ENCODE measurements at places on chromosomes 7 and 10.

DNA sequence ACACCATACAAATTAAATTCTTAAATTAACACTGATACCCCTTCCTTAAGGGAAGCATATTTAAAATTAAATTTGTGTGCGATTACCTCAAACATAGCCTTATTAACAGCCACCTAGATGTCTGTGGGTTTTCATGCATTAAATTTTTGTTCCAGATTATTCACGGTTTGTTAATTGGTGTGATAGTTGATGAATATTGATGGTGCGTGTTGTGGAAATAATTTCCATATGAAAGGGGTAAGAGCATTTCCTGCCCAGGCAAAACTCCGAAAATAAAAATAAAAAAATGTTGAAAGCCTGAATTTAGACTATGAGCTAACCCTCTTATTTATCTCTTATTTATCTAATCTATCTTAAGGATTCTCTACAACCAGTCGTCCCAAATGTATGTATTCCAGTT is 679.3 kb upstream of the CELF2 start:
- DNase-seq, result no peak

- no peak for DNase-seq
Measured at GRCh38 chr7:81605493-81605892, 164.4 kb downstream of the HGF start.

GRCh38 chr10:111885046-111885445 is 298.5 kb downstream of the GPAM start:
- no peak for DNase-seq

- no peak for DNase-seq
Measured at GRCh38 chr7:135857519-135858274, 109.1 kb upstream of the FAM180A start.

- no peak for DNase-seq
Measured at GRCh38 chr10:129825826-129826225, 138.2 kb downstream of the EBF3 start.

DNA sequence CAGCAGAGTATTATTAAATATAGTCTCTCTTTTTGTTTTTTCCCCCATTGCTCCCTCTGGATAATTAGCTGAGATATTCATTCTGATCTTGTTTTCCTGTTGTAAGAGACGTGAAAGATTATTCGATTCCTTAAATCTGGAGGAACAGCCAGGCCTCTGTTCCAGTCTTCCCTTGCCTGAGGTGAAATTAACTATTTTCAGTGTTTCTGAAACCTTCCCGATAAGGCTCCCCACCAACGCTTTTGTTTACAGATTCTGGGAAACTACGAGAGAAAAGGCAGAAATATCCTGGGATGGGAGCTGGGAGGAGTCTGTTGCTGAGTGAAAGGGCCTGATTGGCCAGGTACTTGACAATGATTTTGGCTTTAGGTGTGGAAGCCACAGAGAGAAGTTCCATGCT is 63.6 kb upstream of the AGR3 start:
- DNase-seq, result no peak

DNA sequence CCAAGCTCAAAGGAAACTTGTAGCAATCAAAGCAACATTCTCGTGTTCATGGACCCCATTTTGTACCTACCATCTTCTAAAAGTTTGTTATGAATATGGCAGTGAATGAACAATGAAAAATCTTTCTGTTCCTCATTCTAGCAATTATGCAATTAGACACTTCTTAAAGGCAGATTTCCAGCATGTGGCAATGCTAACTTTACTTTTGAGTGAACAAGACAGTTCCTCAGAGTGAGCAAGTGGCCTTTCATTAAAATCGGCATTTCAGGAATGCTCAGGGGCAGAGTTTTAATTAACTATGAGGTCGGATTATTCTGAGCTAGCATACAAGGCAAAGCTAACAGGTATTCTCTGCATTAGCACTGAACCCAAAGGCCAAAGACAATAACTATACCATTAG is 48.4 kb upstream of the NFE2L3 start:
- no peak for DNase-seq

- DNase-seq, result no peak
Measured at GRCh38 chr7:151361193-151361959, 19.8 kb downstream of the NUB1 start.

DNA sequence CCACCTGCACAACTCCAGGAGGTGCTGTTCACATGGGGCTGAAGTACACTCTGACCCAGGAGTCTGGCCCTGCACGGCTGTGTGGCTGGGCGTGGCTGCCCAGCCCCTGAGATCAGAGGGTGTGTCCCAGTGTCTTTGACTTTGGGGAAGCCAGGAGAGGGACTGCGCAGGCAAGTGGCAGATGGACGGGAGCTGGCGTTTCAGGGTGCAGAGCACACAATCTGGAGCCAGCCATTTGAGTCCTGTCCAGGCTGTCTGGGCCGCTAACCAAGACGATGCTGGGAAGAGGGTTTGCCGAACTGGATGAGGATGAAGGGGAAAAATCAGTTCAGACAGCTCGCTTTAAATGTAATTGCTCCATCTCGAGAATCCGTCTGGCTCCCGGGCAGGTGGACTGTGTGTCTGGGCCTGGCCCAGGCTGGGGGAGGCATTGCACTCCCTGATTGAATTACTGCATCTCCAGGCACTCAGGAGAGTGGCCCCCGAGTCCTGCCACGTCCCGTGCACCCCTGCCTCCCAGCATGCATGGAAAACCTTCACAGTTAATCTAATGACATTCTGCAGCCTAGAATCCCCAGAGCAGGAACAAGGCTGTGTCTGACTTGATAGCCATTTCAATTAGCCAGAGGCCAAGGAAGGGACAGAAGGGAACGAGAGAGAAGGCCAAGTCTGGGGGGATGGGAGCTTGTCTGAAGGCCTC is 120.8 kb upstream of the NANOS1 start:
- no peak for DNase-seq

DNA sequence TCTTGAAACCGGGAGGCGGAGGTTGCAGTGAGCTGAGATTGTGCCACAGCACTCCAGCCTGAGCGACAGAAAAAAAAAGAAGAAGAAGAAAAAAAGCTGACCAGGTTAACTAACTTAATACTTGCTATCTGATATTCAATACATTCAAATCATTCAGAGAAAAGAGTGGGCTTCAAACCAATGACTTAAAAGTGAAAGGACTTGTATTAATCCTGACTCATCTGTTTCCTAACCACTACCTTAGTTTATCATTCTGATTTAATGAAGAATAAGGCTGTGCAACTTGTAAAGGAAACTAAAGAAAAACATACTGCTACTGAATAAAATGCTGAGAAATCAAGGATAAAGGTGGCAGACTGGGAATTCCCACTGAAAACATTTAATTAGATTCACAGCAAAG is 128.4 kb downstream of the NRBF2 start:
- no peak for DNase-seq

GRCh38 chr7:155062411-155062810 is 7.7 kb upstream of the HTR5A start:
- DNase-seq, result no peak

- DNase-seq, result no peak
Measured at GRCh38 chr10:49360271-49361177, 35.4 kb downstream of the DRGX start.

- DNase-seq, result no peak
Measured at GRCh38 chr10:16521311-16522016, at the start of gene C1QL3. Gene C1QL3 (minus strand): TSS chr10:16521879. CDS start chr10:16521065, 814 bp downstream.

GRCh38 chr10:73139251-73139650 is 28.6 kb downstream of the ECD start:
- no peak for DNase-seq

- DNase-seq, result no peak
Measured at GRCh38 chr7:16975712-16976111, 93.9 kb upstream of the AGR3 start.

DNA sequence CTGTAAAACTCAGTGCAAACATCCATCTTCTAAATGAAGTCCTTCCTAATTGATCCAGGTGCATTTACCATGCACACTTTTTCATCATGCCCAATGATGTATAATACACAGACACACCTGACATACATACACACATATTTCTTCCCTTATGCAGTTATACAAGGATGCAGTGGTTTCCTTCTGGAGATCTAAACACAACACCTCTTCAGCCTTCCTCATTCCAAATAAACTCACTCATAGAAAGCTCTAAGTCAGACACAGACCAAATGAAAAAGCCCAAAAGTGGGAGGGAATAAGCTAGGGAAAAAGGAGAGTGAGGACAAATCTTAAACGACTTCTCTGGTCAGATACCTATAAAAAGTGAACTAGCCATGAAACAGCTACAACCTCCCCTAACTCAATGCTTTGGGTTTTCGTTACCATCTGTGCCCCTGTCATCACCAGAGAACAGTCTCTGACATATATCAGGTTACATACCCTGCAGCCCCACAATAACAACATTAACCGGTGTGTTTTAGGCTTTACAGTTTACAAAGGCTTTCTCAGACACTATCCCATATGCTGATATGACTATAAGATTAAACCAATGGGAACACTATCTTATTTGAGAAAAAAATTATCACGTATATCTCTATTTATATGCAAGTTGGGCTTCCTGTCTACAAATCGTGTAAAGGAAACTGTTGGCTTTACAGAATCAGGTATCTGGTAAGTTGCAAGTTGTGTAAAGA is 675.2 kb downstream of the PHTF2 start:
- DNase-seq, result no peak

DNA sequence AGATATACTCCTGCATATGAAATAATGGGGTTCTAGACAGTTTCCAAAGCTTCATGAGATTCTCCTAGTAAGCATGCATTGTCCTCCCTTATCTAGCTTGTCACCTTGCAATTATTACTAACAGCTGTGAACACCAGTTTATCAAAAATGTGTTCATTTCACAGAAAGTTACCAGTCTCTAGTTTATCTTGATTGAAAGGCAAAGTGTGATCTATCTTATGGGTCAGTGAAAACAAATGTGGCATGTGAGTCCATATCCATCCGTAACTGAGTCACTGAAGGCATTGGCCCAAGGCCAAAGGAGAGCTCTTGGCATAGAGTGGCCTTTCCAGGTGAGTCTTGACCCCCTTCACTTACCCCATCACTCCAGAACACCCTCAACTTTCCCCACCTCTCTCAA is 53.2 kb downstream of the GSAP start:
- DNase-seq, result no peak

- no peak for DNase-seq
Measured at GRCh38 chr7:54904986-54905385, 113.8 kb upstream of the EGFR start.

- no peak for DNase-seq
Measured at GRCh38 chr7:36758879-36759278, 34.6 kb upstream of the AOAH start.

DNA sequence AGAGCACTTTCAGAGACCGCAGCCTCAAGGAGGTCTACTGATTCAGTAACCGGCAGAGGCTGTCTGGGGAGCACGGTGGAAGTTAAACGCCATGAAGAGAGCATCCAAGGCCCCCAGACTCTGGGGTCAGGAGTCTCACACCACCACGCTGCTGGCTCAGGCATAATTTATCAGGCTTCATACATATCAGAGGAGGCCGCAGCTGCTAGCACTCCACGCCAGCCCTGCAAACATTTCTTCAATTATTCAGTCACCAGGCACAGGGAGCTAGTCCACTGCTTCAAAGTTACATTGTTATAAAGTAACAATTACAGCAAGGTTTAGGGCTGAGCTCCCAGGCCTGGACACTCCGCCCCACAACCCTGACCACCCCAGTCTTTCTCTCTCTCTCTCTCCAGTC is 97.8 kb downstream of the PAXIP1 start:
- DNase-seq, result no peak

DNA sequence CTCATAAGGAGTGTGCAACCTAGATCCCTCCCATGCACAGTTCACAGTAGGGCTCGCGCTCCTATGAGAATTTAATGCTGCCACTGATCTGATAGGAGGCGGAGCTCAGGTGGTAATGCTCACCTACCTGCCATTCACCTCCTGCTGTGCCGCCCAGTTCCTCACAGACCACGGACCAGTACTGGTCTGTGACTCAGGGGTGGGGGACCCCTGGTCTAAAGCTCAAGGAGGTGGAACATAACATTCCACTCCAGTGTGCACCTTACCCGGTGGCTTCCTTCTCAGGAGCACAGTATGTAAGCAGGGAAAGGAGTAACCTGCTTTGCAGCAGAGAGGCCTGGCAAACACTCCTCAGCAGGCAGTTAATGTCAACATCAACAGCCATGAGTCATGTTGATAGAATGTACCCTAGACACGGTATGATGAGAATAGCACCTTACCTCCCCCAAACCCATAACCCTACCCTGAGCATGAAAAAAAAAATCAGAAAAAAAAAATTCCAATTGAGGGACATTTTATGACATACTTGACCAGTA is 273.5 kb downstream of the FGFR2 start:
- DNase-seq, result no peak

- DNase-seq, result no peak
Measured at GRCh38 chr7:44289341-44290251, 35.8 kb downstream of the CAMK2B start.

GRCh38 chr10:52682766-52683165 is 89.8 kb downstream of the MBL2 start:
- DNase-seq, result no peak

- no peak for DNase-seq
Measured at GRCh38 chr7:146290746-146291145, 174.1 kb downstream of the CNTNAP2 start.

All from GM04504 (cell line).